Effector CD8-positive, alpha-beta T cell (primary cell): ENCODE measurements at places on chromosomes 1 and 21.

DNA sequence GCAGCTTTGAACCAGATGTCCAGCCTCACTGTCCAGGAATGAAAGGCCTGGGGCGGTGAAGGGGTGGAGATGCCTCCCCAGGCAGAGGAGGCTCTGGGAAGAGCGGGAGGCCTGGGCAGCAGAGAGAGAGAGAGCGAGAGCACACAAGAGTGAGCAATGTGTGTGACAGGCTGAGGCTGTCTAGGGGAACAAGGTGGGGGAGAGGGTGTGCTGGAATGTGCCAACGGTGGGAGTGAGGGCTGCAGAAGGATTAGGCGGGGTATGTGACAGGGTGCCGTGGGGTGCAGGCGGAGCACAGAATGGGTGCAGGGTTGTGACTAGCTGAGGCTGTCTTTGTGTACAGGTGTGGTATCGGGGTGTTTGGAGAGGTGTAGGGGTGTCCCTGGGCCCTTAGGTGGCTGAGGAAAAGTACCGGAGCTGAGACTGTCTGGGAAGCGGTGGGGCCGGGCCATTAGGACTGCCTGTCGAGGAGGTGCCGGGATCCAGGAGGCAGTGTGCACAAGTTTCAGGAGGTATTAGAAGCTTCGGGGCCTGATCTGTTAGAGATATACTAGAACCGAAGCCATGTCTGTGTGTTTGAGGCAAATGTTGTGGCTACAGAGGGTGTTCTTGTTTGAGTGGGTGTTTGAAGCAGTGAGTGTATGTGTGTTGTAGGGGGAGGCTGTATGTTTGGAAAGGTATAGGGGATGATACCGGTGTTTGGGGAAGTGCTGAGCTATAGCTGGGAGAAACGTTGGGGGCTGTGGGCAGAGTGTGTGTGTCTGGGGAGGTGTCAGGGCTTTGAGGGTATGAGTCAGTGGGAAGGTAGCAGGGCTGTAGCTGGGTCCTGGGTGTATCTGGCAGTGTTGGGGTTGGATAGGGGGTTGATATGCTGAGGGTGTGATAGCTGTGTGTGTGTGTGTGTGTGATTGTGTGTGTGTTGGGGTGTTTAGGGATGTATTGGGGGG is 9.1 kb downstream of the AHDC1 start:
- no peak for DNase-seq

DNA sequence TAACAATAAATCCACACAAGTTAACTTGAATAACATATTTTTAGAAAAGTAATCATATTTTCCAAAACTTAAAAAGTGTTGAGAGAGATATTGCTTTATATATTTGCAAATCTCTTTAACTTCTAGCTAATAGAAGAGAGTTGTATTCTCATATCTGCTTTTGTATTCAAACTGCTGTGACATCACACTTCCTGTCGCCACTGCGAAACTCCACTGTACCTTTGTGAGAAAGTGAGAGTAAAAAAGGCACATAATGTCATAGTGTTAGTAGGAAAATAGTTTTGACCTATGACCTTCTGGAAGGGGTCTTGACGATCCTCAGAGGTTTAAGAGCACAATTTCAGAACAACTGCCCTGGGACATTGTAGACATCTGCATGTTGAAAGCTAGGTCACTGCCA is 21.6 kb downstream of the AK5 start:
- no peak for DNase-seq

GRCh38 chr1:180071759-180072158 is 82.9 kb upstream of the QSOX1 start:
- DNase-seq: no peak

GRCh38 chr1:160717306-160717705 is 5.7 kb upstream of the CD48 start:
- DNase-seq: no peak

GRCh38 chr1:5793516-5793915 is 198.7 kb downstream of the NPHP4 start:
- DNase-seq: no peak

DNA sequence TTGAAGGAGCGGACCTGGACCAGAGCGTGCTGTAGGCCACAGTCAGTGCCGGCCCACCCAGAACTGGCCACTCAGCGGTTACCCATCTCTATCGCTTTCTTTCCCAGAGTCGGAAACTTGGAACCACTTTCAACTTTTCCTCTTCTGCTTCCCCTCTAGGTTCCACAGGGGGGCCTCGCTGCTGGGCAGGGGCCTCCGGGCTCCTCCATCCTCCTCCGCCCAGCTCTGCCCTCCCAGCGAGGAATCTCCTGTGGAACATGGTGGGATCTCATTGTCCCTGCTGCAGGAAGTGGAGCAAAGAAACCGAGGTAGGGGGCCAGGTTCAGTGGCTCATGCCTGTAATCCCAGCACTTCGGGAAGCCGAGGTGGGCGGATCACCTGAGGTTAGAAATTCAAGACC is 139.2 kb downstream of the ETS2 start:
- DNase-seq: no peak

DNA sequence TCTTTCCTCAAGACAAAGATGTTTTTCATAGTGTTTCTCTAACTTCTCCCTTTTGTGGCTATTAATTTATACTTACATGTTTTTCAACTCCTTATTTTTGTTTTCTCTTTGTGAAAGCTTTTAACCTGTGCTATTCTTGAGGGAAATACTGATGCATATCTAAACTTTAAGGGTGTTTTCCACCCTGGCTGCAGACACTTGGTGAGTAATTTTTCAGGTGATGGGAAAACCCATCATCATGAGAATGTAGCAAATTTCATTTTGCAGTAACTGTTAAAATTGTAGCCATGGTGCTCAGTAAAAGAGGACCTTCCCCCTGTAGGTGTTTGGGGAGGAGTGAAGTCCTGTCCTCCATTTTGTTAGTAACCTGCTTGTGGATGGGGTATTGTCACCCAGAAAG is 124.2 kb downstream of the LIPI start:
- DNase-seq: no peak

GRCh38 chr1:10106756-10107475 is 74.2 kb downstream of the UBE4B start:
- DNase-seq: no peak

- no peak for DNase-seq
Measured at GRCh38 chr1:174753131-174753530, 246.6 kb upstream of the CACYBP start.

- no peak for DNase-seq
Measured at GRCh38 chr1:60898413-60898812, 183.9 kb upstream of the NFIA start.

- no peak for DNase-seq
Measured at GRCh38 chr1:29800120-29800519, 563.8 kb downstream of the PTPRU start.

DNA sequence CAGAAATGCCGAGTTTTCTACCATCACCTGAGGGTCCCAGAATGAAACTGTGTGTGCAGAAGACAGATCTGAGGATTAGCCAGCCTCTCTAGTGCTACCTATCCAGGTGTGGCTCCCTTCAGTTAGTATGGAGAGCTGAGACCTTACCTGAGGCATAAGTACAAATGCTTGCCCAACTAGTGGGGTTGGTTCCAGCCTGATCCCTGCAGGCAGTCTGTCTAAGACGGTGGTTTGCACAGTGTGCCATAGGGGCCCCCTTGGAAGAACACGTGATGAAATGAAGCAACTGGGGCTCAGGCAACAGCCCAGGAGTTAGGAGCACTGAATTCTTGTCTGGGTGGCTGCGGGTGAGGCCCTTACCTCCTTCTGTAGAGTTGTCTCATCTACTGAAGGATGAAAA is 15.6 kb downstream of the S100A7A start:
- no peak for DNase-seq

DNA sequence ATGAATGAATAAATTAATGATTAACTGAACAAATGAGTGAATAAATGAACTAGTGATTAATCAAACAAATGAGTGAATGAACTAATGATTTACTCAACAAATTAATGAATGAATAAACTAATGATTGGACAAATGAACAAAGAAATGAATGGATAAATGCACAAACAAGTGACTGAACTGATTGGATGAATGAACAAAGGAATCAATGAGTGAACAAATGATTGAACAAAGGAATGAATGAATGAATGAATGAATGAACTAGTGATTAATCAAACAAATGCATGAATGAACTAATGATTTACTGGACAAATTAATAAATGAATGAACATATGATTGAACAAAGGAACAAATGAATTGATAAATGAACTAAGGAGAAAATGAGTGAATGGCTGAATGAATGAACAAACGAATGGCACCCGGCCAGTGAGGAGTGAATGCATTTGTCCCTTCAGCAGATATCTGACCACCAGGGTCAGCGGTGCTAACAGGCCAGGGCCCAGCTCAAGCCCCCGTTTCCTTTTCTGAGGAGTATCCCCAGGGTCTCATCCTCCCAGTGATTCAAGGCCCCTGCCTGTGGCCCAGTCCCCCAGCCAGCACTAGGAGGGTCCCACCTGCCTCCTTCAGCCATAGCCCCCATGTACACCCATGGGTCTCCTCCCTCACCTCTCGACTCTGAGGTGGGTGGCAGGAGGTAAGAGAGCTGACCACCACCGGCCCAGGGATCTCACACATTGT is 49.9 kb downstream of the WNT9A start:
- DNase-seq: no peak

- DNase-seq: no peak
Measured at GRCh38 chr1:238186887-238187574, 296.3 kb upstream of the ZP4 start.

DNA sequence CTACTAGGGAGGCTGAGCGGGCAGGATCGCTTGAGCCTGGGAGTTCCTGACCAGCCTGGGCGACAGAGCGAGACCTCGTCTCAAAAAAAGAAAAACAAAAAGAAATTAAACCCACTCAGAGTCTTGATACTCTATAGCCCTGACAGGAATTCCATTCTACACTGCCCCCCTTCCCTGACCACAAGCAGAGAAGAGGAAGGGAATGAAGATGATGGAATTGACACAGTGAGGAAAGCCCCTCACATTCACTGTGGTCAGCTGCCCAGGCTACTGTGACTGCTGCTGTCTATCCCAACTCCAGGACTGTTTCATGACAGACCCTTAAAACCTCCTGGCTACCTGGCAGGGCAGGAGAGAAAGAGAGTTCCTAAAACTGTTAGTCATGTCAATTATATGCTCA is 12.1 kb downstream of the LIN9 start:
- no peak for DNase-seq

DNA sequence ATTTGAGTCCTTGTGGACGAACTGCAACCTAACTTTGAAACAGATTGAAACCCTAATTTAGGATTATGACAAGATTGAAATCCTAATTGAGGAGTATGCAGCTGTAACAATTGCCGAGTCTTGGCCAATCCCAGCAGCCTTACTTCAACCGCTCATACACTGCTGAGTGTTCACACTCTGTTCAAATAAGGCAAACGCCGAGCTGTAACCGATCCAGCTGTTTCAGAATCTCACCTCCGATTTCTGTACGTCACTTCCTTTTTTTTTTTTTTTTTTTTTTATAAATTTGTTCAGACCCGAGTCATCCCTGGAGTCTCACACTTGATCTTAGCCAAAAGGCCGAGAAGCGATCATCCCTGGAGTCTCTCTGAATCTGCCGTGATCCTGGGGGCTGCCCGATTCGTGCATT is 22.3 kb upstream of the ATP5PO start:
- no peak for DNase-seq

GRCh38 chr21:42671778-42672593 is 18.6 kb downstream of the PDE9A start:
- DNase-seq: no peak

- DNase-seq: no peak
Measured at GRCh38 chr1:180415985-180416633, 86.3 kb downstream of the ACBD6 start.

DNA sequence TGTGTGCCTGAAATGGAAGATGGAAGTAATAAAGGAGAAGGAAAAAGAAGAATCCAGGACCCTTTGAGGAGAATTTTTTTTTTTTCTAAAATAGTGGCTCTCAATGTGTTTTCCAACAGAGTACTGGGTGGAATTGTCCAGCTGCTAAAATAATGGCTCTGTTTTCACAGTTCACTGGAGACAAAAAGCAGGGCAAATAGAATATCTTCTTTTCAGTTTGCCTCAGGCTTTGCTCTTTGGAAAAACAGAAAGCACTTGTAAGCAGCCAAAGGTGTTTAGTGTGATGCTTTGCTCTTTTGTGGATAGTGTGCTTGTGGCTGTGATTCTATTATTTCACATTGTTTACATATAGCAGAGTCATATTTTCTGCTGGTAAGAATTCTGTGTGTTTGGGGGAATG is 77.4 kb upstream of the MROH9 start:
- DNase-seq: no peak

- DNase-seq: no peak
Measured at GRCh38 chr21:16709866-16710550, 802.8 kb upstream of the CXADR start.

GRCh38 chr1:183931646-183932271 is 105.8 kb downstream of the COLGALT2 start:
- no peak for DNase-seq

DNA sequence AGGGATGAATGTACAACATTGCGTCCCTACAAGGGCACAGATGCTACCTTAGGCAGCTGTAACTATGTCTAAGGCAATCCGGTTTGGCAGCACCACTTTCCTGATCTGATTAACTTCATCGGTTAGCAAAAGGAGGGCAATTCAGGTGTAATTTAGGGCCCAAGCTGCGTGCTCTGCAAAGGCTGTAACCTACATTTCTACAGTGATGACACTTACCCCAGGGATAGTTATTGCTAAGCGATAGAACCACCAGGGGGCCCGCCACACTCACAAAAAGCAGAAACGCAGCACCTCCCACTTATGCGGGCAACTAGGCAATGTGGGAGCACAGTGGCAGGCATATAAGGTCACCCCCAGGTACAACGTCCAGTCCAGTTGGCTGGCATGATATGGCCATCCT is 113.5 kb downstream of the GDAP2 start:
- no peak for DNase-seq

- no peak for DNase-seq
Measured at GRCh38 chr21:35469498-35469897, 420.4 kb upstream of the RUNX1 start.

DNA sequence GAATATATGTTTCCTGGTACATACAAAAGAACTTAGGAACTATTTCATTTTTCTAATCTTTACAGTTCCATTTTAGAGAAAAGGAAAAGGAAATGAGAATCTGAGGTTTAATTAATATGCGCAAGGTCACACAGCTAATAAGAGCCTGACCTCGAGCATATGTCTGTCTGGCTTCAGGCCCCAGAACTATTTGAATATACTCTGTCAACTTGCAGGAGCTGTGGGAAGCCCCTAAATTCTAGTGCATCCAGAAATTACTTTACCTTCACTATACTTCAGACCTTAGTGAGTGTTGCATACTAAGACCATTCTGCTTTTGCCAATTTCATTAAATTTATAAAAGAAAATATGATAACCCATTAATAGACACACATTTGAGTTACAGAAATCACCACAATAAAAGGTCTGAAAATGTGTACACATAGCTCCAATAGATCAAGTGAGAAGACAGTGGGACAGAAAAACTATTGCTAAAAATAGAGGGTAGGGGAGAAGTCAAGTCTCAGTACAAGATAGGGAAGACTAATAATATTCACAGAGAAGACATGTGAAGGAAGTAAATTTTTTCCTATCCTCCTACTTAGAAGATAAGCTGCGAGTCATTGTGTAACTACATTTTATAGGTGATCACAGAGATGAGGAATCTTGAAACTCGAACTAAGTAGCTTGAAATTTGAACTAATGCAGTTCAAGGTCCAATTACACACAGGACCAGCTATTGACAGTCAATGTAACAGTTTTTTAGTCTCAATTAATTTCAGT is 3.8 kb downstream of the RGS13 start:
- DNase-seq: no peak
